ENCODE measurements at places on chromosomes 5 and 9.

GRCh38 chr9:135614821-135615665 is 24.3 kb downstream of the GLT6D1 start:
- DNase-seq = no peak

GRCh38 chr5:132007399-132008162 is 3.9 kb downstream of the ACSL6 start:
- peak; percentile 76 for DNase-seq

DNA sequence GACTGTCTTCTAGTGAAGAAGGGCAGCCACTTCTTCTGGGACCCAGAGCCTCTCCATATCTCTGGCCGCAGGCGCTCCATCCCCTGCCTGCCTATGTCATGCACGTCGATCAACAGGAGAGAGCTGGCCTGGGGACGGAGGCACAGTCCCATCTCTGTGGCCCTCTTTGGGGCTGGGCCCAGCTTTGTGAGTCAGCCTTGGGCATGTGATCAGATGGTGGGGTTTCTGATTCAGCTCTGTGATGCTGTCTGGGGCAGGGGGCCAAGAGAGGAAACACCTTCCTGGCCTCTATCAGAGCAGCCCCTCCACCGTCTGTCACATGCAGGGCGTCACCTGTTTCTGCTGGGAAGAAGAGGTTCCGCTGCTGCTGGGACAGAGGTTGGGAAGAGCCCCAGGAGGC is 72.6 kb downstream of the MVB12B start:
- no peak for DNase-seq

GRCh38 chr9:15157381-15157780 is 149.6 kb downstream of the TTC39B start:
- no peak for DNase-seq

DNA sequence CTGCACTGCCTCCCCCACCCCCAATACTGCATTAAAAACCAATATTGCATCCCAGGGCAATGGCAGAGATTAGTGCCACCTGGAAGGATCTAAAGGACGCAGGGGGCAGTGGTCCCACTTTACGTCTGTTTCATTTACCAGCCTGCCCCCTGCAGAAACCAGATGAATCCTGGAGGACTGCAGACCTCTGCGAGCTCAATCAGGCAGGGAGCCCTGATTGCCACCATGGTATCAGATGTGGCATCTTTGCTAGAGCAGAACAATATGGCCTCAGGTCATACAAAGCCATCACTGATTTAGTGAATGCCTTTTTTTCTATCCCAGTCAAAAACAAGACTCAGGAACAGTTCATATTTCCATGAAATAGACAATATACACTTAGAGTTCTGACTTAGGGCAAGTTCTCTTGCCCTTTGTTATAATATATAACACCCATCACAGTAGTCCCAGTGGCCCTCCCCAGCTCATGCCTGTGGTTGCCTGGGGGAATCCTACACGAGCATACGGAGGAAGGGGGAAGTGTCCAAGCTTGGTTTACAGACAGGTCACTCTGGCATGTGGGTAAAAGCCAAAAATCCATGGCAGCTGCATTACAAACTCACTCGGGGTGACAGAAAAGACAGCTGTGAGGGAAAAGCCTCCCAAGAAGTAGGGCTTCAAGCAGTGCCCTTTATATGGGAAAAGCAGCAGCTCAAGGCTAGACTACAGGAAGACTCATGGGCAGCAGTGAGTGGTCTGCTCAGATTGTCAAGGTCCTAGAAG is 85.1 kb downstream of the MED27 start:
- DNase-seq = no peak

GRCh38 chr5:125134216-125135081 is 388.0 kb upstream of the ZNF608 start:
- DNase-seq = no peak

DNA sequence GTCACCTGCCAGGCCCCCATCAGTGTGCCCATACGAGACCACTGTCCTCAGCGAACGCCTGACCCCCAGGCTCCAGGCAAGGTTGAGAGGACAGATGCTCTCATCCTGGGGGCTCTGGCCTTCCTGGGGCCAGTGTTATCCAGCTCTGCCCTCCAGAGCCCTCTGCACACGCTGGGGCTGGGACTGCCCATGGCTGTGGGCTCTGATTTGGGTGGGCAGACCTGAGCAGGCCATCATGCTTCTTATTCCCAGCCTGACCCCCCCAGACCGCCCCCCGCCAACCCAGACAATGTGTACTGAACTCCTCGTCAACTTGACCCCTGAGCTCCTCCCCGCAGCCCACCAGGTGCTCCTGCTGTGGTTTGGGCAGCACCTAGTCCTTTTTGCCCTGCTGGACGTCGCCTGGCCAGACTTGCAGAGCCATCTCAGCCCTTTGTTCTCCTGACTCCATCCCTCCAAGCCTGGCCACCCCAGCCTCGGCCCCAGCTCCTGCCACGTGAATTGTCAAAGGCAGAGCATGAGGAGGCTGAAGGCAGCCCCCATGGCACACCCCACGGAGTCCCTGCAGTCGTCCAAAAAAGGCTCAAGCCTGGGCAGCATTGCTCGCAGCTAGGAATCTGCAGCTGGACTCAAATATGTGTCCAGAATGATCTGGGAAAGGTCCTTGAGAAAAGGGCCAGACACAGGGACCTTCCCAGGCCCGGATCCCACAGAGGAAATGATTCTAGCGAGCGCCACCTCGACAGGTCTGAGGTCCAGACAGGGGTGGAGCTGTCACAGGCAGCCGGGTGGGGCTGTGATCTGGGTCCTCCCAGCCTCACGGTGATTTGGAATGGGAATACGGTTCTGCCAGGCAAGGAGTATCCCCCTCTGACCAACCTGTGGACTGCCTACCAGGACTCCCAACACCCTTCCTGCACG is 87.0 kb downstream of the ADAMTS2 start:
- no peak for DNase-seq

GRCh38 chr9:129262261-129262660 is 84.2 kb upstream of the IER5L start:
- DNase-seq = no peak

GRCh38 chr9:94892675-94893074 is 166.2 kb downstream of the AOPEP start:
- DNase-seq = no peak

DNA sequence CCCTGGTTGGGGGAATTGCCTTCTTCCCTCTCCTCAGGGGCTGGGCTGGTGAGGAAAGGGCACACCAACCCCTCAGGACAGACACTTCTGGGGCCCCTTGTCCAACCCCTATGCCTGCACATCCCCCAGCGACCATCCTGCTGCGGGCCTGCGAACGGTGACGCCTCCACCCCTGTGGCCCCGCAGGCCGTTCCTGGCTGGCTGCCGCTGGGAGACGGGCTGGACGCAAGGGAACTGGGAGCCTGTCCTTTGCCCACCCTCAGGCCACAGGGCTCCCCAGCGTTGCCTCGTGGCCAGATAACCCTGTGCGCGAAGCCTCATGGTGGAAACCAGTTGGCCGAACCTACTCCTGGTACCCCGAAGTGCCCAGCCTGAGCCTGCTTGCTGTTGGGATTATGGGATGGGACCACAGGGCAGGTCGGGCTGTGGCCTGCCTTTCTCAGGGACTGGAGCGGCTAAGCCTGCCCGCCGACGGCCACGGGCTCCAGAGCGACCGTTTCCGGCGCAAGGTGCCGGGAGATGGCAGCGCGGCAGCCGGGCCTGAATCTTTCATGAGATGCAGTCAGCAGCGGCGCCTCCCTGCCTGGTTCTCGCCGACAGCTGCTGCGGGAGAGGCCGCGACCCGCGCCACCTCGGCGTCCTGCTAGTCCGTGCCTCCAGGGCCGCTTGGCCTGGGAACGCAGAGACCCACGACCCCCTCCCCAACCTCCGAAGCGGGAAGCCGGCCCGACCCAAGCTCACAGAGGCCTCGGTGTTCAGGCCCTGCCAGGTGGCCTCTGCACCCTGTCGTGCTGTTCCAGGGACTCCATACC is 6.5 kb upstream of the PITX1 start:
- no peak for DNase-seq

Data from activated CD4-positive, alpha-beta T cell treated with anti-CD3 and anti-CD28 coated beads, Interleukin-2, amount 50 U/mL, for 4 hours (primary cell).